NCI-H2081 (cell line): ENCODE measurements at places on chromosomes 12 and 14.

- DNase-seq, result no peak
These were observed 242.6 kb upstream of the FKBP4 start for GRCh38 chr12:2552000-2552756.

DNA sequence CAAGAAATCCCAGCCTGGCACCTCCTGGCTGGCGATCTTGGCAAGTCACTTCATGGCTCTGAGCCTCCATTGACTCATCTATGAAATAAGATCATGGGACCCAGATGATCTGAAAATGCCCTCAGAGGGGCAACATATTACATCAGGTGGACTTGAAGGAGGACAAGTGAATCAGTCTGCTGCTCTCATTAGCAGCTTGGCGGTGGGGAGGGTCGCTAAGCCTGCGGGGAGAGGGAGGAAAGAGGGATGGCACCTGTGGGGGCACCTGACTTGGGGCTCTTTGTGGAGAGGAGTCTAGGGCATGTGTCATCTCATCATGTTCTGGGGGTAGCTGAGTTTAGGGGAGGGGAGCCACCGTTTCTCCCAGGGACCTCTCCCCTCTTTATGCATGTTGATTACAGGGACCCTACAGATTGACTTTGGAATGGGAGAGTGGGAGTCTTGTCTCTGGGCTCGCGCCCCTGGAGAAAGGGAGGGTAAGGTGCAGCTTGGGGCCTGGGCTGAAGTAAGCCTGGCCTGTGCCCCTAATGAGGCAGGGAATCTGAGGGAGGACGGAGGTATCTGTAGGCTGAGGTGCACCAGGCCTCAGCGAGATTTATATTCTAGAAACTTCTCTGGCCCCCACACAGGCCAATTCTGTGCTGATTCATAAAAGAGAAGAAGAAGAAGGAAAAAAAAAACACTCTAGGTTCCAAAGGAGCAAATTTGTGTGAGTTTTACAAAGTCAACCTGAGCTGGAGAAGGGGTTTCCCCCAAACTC is 29.3 kb upstream of the BATF start:
- no peak for DNase-seq

DNA sequence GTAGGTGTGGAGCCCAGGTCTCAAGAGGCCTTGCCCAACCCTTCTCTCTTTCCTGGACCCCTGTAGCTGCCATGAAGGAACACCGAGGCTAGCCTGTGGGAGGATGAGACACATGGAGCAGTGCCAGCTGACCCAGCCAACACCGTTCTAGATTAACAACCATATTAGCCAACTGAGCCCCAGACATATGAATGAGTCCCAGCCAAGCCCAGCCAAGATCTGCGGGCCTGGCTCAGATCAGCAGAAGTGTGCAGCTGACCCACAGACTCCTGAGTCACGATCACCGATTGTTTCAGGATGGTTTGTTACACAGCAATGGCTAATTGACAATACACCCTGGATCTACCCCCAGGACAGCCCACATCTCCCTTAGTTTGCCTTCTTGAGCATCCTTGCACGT is 82.1 kb downstream of the NTF3 start:
- DNase-seq, result no peak

- DNase-seq, result no peak
These were observed 52.1 kb downstream of the VWF start for GRCh38 chr12:6072302-6072752.

DNA sequence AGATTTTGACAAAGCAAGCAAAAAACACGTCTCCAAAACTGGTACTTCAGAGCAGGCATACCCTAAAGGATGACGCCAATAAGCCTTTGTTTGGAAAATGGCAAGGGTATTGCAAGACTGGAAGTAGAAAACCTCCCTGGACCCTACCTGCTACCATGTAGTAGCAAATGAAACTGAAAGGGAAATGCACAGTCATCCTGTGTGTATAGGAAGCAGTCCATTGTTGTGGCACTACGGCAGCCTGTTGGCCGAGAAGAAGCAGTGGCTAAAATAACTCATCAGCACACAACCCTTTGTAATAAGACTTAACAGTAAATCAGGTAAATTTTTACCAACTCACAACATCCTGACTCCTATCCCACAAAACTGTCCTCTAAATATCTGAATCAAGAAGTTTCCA is 386.4 kb downstream of the RGS6 start:
- DNase-seq, result no peak

DNA sequence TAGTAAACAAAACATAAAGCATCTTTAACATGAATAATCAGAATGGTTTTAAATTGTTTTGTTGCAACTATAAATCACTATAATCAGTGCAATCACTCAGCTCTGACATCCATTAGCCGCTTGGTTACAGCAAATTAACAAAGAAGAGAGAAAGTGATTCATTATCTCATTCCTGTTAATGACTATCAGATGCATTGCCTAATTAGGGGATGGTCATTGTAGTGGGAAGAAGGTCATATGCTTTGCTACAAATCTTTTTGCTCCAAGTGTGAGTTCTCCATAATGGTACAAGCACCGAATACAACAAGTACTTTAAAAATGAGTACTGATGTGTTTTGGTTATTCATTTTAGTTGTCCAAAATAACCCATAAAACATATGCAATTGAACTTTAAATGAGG is 272.0 kb downstream of the AKAP6 start:
- DNase-seq, result no peak

DNA sequence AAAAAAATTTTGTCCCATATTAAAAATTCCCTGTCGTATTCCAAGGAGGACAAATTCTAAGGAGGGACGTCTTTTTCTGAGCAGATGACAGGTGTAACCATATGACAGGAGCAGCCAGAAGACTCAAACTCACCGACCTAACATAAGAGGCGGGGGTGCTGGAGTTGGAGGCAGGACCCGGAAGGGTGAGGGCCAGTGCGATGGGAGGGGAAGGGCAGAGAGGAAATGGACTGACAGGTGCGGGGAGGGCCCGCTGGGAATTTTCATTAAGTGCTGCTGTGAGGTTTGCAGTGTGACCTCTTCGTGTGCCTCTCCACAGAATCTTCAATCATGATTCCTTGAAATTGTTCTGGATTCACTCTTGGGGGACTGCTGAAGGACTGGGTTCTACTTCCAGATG is 189.4 kb downstream of the NTF3 start:
- no peak for DNase-seq

DNA sequence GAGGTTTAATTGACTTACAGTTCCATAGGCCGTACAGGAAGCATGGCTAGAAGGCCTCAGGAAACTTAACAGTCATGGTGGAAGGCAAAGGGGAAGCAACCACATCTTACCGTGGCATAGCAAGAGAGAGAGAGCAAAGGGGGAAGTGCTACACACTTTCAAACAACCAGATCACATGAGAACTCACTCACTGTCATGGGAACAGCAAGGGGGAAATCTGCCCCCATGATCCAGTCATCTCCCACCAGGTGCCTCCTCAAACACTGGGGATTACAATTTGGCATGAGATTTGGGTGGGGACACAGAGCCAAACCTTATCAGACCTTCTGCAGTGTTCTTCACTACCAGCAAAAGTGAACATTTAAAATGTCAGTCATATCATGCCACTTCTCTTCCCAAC is 58.9 kb downstream of the USP15 start:
- no peak for DNase-seq

GRCh38 chr12:91349476-91349875 is 166.9 kb upstream of the DCN start:
- DNase-seq, result no peak

DNA sequence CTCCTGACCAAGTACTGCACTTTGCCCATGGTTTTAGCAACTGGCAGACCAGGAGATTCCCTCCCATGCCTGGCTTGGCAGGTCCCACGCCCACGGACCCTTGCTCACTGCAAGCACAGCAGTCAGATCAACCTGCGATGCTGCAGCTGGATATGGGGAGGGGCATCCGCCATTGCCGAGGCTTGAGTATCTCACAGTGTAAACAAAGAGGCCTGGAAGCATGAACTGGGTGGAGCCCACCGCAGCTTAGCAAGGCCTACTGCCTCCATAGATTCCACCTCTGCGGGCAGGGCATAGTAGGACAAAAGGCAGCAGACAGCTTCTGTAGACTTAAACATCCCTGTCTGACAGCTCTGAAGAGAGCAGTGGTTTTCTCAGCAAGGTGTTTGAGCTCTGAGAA is 479.8 kb downstream of the FUT8 start:
- no peak for DNase-seq

DNA sequence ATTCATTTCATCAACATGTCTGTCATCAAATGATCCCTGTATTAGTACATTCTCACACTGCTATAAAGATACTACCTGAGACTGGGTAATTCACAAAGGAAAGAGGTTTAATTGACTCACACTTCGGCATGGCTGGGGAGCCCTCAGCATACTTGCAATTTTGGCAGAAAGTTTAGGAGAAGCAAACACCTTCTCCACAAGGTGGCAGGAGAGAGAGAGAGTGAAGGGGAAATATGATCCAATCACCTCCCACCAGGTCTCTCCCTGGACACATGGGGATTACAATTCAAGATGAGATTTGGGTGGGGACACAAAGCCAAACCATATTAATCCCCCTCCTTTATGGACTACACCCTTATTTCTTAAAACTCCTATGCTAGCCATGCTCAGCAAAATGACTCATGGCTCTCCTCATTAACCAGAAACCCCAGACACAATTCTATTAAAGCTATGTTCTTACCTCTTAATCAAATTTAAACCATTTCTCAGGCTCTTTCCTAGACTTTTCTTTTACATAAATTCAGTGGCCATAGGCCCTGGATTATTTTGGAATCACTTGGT is 932.3 kb downstream of the FLRT2 start:
- peak; percentile 3 for DNase-seq

GRCh38 chr12:78931466-78931990 is 67.0 kb downstream of the SYT1 start:
- DNase-seq, result no peak

DNA sequence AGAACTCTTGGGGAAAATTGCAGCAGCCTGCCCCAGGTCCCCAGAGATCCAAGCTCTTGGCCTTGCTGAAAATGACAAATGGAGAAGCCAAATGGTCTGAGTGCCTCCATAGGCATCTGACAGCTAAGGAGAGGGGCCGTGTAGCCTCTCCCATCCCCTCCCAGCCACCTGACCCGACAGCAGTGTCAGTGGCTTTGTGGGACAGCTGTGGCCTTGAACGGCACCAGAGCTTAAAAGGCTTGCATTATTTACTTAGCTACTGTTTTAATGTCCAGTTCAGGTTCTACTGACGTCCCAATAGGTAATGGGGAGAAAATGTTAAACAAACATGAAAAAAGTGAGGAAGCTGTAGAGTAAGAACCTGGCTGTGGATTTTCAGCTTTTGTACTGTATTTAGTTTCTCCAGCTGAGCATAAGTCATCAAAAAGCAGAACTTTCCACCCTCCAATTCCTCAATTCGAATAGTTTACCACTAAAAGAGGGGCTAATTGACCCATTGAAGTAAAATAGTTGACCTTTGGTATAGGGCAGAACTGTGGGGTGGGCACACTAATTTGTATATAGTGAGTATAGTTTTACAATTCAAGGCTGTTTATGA is 50.0 kb downstream of the FOS start:
- DNase-seq, result no peak

DNA sequence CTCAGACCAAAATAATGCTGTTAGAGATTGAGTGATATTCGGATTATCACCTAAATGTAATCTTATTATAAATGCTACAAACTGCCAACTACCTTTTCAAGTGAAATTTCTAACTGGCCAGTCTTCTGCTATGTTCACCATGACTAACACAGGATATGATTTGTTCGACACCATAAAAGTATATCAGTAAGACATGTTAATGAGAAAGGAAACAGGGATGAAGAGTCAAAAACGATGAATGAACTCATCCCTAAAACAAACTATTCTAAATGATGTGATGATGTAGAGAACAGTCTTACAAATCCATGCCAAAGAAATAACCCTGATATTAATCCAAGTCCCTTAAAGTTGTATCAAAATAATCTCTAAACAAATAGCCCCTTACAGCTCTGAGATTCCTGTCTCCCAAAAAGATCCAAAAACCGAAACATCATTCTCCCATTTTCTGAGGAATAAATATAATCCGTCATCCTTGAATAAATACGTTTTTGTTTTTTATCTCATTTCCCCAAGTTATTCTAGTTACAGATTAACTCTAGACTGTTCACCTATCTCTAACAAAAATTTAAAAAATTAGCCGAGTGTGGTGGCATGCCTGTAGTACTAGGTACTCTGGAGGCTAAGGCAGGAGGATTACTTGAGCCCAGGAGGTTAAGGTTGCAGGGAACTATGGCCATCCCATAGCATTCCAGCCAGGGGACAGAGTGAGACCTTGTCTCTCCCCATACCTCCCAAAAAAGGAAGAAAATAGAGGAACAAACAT is 9.1 kb downstream of the SCAF11 start:
- no peak for DNase-seq

DNA sequence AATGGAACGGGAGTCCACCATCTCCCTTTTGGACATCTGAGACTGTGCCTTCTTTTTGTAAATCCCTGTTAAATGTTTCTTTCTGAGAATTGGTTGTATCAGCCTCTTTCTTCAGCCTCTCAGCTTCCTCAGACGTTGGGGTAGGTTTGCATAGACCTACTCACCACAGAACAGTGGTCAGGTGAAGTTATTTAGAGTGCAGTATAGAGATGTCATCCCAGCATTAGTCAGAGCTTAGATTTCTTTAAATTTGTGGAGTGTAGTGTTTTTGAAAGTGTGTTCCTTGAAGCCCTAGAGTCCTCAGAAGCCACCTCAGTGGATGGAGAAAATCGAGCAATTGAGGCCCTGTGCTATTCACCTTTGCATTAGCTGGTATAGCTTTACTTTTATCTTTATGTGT is 8.9 kb upstream of the EEA1 start:
- DNase-seq, result no peak

- no peak for DNase-seq
These were observed 113.0 kb downstream of the TBC1D30 start for GRCh38 chr12:64937452-64937851.
